Activated CD4-positive, alpha-beta T cell treated with anti-CD3 and anti-CD28 coated beads, Interleukin-2, Interleukin-6, amounts not matched to agents 100 ng/mL and 50 ng/mL, durations not matched to agents 16 hours and 8 hours (primary cell): ENCODE measurements at places on chromosomes 7 and 10.

- DNase-seq, result no peak
These were observed 16.9 kb downstream of the CUZD1 start for GRCh38 chr10:122828716-122829255.

- no peak for DNase-seq
These were observed 97.0 kb downstream of the LRMDA start for GRCh38 chr10:75528392-75528791.

- no peak for DNase-seq
These were observed 4.0 kb downstream of the TNRC18 start for GRCh38 chr7:5419539-5420066.

DNA sequence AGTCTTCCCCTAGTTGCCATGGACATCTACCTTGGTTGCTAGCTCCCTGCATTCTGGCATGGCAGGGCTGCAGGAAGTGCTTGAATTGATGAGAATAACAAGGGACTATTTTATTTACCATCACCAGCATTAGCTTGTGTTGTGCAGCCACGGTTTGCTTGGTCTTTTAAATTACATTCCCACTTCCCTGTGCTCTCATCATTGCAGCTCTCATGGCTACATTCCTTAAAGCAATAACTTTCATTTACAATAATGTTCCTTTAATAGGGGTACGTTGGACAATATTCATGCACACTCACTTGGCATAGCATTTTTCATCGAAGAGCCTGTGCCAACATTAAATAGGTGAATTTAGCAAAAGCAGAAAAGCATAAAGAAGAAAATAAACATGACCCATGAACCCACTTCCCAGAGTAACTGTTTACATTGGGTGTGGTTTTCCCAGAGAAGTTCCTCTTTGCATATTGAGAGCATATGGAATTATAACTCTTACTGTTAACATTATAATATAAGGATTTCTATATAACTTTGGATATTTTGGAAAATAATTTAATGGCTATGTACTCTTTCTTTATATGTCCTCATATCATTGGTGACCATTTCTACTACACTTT, 113.2 kb upstream of the VWC2 start:
- DNase-seq, result no peak

GRCh38 chr7:133398506-133398905, 145.6 kb downstream of the EXOC4 start:
- no peak for DNase-seq

- DNase-seq, result no peak
These were observed 9.9 kb downstream of the IGFBP1 start for GRCh38 chr7:45898222-45898621.

- DNase-seq, result no peak
These were observed 131.7 kb downstream of the ZMYND11 start for GRCh38 chr10:266974-267425.

DNA sequence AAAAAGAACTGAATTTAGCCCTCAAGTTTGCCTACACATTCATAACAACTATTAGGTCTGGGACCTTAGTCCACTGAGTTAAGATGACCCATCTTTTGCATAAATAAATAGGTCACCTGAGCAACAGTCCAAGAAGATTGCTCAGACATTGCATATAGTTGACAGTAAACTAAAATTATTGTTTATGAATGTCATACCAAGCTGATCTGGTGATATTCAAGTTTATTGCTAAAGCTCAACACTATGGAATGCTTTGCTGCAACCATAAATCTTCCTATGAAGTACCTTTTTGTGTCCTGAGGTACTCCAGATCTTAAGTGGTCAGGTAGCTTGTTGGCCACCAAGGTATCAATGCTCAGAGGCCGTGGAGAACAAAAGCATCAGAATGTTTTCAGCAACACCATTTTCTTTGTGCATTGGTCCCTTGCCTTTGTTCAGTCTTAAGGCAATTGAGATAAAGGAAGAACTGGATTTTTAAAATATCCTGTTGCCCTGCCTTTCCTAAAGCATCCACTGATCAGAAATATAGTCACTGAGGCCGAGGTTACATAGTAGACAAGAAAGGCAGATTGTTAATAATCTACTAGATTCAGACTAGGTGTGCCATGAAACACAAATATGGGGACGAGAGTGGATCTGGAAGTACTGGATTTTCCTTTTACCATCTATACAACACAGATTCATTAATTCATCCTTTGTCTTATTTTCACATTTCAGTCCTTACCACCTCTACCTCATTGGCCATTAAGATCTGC, 321.3 kb downstream of the PTEN start:
- DNase-seq, result no peak

GRCh38 chr7:98573816-98574215, 43.3 kb upstream of the NPTX2 start:
- DNase-seq, result no peak

DNA sequence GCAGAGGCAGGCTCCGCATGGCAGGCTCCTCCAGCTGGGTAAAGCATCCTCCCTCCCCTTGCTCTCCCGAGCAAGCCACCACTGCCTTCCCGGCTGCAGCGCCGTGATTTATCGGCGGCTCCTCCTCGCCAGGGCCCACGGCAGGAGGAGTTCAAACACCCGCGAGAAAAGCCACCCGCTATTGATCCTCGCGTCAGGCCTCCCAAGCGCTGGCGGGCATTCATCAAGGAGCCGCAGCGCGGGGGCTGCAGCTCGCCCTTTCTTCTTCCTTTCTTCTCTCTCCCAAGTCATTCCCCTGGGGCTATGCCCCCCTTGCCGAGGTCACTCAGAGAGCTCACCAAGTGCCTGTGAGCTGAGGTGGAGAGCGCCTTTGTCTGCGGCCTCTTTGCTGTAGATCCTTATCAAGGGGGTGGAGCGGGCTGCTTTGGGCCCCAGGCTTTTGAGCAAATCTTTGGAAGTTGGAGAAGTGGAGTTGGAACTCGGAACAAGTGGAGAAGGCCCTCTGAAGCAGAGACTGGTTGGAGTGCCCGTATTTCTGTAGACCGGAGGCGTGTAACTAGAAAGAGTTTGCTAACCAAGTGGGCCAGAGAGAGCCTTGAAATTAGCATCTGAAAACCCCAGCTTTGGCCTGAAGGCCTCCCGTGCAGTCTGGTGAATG, 107.2 kb upstream of the PPIF start:
- DNase-seq, result no peak

- DNase-seq, result no peak
These were observed 513.3 kb downstream of the MDFIC start for GRCh38 chr7:115435178-115435577.

- DNase-seq, result peak; percentile 82
These were observed 126.5 kb downstream of the ZMIZ1 start for GRCh38 chr10:79195091-79195923.

GRCh38 chr10:110546077-110546476, 21.4 kb upstream of the SMC3 start:
- no peak for DNase-seq

DNA sequence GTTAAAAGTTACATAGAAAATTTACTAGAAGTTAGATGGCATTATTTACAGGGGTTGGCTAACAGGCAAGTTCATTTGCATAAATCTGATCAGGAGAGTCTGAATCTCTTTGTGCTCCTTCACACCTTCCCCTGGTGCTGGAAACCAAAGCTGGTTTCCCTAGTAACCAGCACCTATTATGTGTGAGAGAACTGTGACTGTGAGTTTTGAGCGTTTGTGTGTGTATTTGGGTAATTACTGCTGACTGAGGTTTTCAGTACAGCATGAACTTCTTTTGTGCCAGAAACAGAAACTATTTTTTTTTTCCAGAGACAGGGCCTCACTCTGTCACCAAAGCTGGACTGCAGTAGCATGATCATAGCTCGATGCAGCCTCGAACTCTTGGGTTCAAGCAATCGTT, 10.3 kb upstream of the IFIT1B start:
- DNase-seq, result peak; percentile 22

GRCh38 chr7:113004726-113005454, 81.7 kb downstream of the GPR85 start:
- DNase-seq, result no peak

GRCh38 chr7:124369310-124369709, 336.4 kb upstream of the TMEM229A start:
- no peak for DNase-seq

- no peak for DNase-seq
These were observed 306.8 kb upstream of the CDC14C start for GRCh38 chr7:48617508-48617907.

GRCh38 chr7:114153700-114154099, 234.9 kb upstream of the PPP1R3A start:
- no peak for DNase-seq

GRCh38 chr10:74081192-74081803, 69.3 kb downstream of the AP3M1 start:
- peak; percentile 66 for DNase-seq

GRCh38 chr7:25579778-25580075, 351.4 kb upstream of the NPVF start:
- DNase-seq, result no peak

GRCh38 chr7:116293139-116293538, 82.8 kb downstream of the TES start:
- no peak for DNase-seq
